ENCODE measurements at places on chromosomes 7 and 10. TPM values are rescaled to one million over a fixed set of nuclear protein-coding genes. Genes with fewer than 3 reads are reported as not detected.
A peak's percentile ranks its signal among the peaks of the same experiment; 100 is the strongest.

TRIM50 gene
- total RNA-seq: not detected

COL26A1 gene
- total RNA-seq: 25.8 TPM

SFTPA1 gene
- total RNA-seq: 3.8 TPM

- no peak overlapping the region for H3K4me3 ChIP-seq
- H3K4me1 ChIP-seq: peaks cover 6% of the 10 kb centered on the region
- H3K27ac ChIP-seq: no peak overlapping the region
- no peaks in the 10 kb centered on the region for H3K27me3 ChIP-seq
- no peaks in the 10 kb centered on the region for H3K36me3 ChIP-seq
- no peak for DNase-seq
These were observed 85.4 kb downstream of the NEURL1 start for GRCh38 chr10:103578782-103579382.

- DNase-seq: no peak
- no peak overlapping the region for H3K27ac ChIP-seq
- H3K36me3 ChIP-seq: no peaks in the 10 kb centered on the region
- H3K4me3 ChIP-seq: peak overlapping the region; percentile 53
- H3K4me1 ChIP-seq: 0 out of 2 replicates have a peak, but pooled peaks cover 5% of the 10 kb centered on the region
- peaks cover 12% of the 10 kb centered on the region for H3K27me3 ChIP-seq
These were observed 523 bp upstream of the CDH23 start for GRCh38 chr10:71396084-71396710.

DNA sequence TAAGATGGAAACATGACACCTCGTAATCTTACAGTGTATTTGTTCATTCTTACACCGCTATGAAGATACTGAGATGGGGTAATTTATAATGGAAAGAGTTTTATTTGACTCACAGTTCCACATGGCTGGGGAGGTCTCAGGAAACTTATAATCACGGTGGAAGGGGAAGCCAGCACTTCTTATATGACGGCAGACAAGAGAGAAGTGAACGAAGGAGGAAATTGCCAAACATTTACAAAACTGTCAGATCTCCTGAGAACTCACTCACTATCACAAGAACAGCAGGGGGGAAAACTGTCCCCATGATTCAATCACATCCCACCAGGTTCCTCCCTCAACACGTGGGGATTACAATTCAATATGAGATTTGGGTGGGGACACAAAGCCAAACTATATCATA is 282.3 kb downstream of the HGF start:
- H3K4me1 ChIP-seq: no peaks in the 10 kb centered on the region
- no peak overlapping the region for H3K4me3 ChIP-seq
- no peak for DNase-seq
- no peaks in the 10 kb centered on the region for H3K27me3 ChIP-seq
